ENCODE measurements at places on chromosomes 12 and 14.

DNA sequence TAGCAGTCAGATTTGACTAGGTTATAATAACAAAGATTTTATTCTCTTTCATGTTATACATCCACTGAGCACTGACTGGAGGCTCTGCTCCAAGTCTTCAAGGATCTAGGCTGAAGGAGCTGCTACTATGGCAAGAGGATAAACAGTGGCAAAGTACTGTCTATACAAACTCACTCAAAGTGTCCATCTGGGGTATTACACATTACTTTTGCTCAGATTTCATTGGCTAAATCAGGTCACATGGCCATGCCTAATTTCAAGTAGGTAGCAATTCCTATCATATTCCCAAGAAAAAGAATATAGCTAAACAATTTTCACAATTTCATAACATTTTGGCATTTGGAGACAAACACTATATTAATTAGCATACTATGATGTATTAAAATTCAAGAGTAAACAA, 40.9 kb downstream of the CDK17 start:
- no peak for DNase-seq

- DNase-seq, result no peak
Measured at GRCh38 chr12:75554556-75554880, 43.1 kb upstream of the KRR1 start.

- no peak for DNase-seq
Measured at GRCh38 chr12:42031847-42032564, 112.7 kb downstream of the GXYLT1 start.

DNA sequence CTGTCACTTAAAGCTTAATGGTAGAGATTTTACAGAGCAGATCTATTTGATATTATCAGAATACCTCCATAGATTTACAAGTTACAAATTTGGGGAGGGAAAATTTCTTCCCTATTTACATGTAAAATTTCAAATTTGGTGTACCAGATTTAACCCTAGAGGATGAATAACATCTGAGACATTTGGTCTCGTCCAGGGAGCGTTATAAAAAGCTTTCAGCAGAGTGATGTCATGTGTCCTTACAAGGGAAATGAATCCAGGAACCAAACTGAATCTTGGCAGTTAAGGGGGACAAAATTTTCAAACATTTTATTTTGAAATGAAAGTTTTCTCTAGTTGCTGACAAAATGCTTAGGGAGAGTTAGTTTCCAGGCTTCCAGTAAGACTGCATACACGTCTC, 4.5 kb upstream of the CDK17 start:
- no peak for DNase-seq

GRCh38 chr12:116302166-116303058, 24.9 kb upstream of the MED13L start:
- no peak for DNase-seq

GRCh38 chr12:91052026-91052425, 5.8 kb downstream of the KERA start:
- DNase-seq, result no peak

GRCh38 chr12:103441437-103442181, 54.2 kb downstream of the C12orf42 start:
- no peak for DNase-seq

- no peak for DNase-seq
Measured at GRCh38 chr12:46554460-46554859, 181.9 kb upstream of the SLC38A2 start.

DNA sequence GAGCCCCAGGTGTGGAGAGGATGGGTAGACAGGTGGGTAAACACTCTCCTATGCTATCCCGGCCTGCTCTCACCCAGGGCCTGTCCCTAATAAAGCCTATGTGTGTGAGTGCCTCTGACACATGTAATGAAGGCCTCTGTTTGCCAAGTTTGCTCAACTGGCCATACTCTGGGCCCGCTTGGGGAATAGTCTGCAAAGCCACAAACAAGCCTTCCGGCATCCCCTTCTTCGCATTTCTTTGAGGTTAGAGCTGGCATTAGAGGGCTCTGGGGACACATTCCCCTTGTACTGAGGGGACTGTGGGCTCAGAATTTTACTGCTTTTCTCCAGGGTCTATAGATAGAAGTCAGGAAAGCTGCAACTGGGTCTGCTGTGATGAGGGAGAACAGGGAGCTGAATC, 240.5 kb downstream of the C12orf75 start:
- no peak for DNase-seq

- DNase-seq, result no peak
Measured at GRCh38 chr12:57571926-57572762, 18.8 kb upstream of the PIP4K2C start.

DNA sequence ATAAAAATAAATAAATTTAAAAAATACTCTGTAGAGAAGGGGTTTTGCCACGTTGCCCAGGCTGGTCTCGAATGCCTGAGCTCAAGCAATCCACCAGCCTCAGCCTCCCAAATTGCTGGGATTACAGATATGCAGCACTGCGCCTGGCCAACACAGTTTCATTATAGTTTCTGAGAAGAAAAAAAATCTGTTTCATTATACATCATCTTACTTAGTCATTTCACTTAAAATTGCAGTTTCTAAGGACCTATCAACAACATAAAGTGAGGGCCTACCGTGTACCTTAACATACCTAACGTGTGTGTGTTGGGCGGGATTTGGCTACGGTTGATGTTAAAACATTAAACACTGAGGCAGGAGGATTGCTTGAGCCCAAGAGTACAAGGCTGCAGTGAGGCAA, 28.3 kb downstream of the P2RX2 start:
- DNase-seq, result no peak

DNA sequence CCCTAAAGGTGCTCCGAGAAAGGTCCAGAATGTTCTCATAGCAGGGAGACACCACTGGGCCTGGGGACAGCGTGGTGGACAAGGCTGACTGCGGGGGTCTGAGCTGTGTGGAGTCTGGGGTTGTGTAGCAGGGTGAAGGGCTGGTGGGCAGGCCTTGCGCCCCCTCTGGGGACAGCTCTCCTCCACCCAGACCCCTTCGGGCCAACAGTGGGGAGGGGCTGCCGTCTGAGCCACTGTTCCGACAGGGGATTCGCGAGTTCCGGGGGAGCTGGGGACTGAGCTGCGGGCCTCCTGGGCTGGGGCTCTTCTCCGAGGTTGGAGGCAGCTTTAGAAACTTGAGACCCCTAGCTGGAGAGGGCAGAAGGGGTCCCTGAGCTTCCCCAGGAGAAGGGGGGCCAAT, 32.1 kb downstream of the NCKAP5L start:
- DNase-seq, result no peak

- no peak for DNase-seq
Measured at GRCh38 chr14:101239065-101239464, 322.2 kb upstream of the DIO3 start.

DNA sequence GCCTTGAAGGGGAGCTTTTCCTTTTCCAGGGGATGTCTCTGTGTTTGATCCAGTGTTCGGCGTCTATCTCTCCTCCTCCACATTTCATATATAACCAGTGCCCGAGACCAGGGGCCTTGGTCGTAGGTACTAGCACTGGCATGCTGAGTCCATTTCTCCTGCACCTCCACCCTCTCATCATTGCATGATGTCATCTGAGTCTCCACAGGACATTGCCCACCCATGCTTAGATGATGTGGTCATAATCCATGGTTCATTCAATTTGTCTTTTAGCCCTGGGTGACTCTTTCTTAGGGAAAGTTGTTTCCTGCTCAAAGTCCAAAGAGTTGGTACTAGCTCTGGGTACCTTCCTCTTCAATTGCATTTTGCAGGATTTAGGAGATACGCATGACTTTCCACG, 328.1 kb downstream of the BCL11B start:
- no peak for DNase-seq

DNA sequence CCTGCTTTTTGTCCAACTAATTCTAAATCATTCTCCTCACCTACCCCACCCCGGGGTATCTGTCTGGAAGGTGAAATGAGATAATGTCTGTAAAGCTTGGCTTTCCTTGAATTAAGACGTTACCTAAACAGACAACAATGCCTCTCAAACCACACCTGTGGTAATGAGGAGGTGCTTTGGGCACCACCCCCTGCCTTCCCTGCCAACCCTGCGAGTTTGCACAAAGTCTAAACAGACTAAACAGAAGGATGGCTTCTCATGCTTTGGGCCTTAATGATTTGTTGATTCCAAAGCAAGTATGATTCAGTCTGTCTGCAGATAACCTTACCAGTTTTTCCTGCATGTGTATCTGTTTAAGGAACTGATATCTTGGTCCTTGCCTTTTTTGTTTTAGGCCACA, 82.4 kb downstream of the ZFC3H1 start:
- DNase-seq, result no peak
